Stimulated activated CD4-positive, alpha-beta T cell treated with anti-CD3 and anti-CD28 coated beads, Interleukin-2, amount 100 ng/mL, for 48 hours (primary cell): ENCODE measurements at places on chromosomes 16 and 17.

DNA sequence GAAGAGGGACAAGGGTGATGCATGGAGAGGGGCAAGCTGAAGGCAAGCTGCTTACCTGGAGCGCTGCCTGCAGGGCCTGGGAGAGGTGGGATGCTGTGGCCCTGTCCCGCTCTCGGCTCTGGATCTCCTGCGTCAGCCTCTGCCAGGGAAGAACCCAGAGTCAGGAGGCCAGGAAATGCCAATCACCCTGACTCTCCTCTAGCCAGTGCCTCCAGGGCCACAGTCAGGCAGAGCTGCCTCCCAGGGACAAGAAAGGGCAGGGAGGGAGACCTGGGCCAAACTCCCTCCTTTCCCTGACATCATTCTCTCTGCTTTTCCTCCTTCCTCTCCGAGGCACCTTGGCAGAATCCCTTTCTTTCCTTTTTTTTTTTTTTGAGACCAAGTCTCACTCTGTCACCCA, 11.3 kb downstream of the CDK3 start:
- no peak for DNase-seq

GRCh38 chr17:28949185-28950016, 1.9 kb downstream of the PHF12 start:
- peak; percentile 56 for DNase-seq

GRCh38 chr16:8271344-8271743, 319.0 kb downstream of the TMEM114 start:
- no peak for DNase-seq

DNA sequence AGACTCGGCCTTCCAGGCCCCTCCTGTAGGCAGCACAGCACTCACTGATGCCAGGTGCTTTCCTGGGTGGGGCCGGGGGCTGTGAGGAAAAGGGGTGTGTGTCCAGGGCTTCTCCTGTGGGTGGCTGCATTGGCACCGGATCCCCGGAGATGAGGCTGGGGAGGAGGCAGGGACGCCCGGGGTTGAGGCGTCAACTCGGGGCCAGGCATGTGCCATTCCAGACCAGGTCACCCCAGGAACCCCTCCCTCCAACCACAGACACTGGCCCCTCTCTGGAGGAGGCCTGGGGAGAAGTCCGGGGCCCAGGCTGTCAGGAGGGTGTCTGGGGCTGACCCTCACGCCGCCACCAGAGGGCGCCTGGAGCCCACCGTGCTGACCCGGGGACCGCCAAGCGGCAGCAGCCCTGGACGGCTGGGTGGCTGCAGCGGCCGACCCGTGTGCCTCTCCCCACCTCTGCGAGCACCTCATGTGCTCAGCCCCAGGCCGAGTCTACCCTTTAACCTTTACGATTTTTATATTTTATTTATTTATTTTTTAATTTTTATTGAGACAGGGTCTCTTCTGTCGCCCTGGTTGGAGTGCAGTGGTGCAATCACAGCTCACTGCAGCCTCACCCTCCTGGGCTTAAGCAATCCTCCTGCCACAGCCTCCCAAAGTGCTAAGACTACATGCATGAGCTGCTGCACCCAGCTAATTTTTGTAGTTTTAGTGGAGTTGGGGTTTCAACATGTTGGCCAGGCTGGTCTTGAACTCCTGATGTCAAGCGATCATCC, 3.2 kb upstream of the METRN start:
- peak; percentile 86 for DNase-seq

GRCh38 chr16:21598701-21599121, 666 bp upstream of the METTL9 start:
- peak; percentile 11 for DNase-seq

- no peak for DNase-seq
These were observed 618 bp downstream of the RUSF1 start for GRCh38 chr16:31507617-31507928.

DNA sequence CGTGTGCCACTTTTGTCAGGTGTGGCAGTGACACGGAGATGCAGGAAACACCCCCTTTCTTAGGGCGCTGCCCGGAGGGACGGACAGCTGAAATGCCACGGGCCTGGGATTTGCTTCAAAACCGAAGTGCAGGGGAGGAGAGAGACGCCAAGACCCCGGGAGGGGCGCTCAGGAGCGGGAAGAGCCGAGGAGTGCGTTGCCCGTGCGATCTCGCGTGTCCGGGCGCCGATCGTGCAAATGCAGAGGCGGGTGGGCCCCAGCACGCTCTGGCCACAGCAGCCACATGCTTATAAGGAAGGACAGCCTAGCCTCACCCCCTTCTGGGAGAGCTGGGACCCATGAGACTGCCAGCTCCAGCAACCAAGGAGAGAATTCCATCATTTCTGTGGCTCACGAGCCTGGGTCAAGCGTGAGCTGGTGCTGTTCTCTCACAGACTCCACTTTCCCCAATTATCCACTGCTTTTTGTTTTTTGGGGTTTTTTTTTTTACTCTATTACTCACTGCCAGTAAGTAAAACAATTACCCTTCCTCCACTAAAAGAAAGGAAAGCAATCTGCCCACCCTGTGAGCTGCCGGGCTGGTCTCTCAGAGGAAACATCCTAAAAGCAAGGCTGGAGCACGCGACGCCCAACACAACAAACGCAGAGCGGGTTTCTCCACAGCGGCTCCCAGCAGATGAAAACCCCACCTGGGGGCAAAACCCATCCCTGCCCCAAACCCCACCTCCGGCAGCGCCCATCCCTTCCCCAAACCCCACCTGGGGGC, 27.2 kb upstream of the C16orf95 start:
- no peak for DNase-seq

DNA sequence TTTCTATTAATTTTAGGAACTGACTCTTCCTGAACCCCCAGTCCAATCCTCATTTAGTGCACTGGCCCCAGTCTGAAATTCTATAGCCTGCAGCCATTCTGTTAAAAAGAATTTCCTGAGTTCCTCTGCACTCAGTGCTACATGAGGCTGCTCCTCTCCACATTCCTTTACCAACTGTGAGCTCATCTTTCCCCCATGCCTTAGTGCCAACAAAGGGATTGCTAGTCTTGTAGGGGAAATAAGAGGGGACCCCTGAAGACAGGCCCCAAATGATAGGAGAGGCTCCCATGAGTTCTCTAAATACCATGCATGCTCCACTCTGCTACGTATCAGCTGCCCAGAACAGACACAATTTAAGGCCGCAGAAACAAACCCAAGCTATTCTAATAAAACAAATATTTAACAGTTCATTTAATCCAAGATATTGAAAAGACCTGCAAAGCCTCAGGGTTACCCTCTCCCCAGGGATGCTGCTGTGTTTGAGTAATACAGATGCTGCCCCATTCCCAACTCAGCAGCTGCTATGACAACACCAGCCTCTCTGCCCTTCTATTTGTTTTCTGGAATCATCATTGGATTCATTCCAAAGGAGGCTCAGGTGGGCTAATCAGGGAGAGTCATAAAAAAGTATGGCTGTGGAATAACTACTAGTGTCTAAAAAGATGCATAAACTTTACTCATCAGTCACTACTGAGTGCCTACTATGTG, 228.5 kb downstream of the TOX3 start:
- DNase-seq: no peak

DNA sequence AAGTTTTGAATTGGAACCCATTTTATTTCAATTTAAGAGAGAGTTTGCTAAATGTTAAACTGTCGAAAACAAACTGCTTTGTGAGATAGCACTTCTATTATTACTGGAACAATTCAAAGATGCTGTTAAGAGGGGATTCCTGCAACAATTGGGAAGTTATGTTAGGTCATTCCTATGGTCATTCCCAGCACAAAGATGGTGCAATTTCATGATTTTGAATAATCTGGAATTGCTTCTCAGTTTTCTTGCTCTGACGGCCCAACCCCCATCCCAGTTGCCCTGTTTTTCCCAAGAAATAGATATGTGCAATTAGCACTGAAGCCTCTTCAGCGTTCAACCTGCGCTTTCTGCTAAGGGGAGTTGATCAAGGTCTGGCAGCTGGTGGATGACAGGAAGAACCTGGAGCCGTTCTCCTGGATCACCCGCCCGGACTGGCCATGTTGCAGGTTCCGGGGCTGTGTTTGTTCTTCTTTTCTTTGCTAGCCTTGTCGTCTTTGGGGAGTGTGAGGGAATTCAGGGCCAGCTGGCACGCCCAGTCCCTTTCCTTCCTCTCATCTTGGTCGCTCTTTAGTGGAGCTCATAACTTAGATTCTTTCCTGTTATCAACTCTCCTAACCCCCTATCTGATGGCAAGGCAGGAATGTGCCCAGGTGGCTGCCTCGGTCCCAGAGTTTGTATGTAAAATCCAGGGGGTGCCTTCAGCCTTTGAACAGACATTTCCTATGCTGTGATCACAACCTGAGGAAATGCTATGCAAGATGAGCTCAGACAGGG, 29.0 kb upstream of the IRF8 start:
- no peak for DNase-seq
